ENCODE measurements at places on chromosomes 5 and 9.

DNA sequence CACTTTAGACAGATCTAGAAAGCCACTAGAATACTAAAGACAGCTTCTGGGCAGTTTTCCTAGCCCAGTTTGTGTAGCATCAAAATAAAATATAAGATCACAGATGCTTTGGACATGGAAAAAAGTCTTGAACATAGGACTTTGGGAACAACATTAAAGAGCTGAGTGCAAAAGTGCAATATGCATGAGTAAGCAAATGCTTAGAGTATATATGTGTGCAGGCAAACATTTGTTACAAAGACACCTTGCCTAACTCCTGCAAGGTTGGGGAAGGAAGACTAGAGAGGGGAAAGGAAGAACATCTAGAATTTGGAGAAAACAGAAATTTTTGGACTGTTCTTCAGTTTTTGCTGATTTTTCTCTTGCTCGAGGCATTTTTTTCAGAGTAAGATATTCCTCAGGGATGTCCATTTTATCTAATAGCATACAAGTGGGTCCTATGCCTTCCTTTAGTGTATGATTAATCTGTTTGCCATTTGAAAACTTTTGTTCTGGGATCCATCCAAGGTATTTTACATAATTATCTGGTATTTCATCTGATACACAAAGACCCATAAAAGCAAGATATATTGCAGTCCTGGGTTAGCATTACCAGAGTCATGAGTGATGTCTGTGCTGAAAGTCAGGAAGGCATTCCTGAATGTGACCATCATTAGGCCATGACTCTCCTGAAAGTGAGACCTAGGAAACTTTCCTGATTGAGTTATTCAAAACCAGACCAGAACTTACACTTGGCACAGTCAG lies 142.0 kb upstream of the RGMB start:
- no peak for DNase-seq

- DNase-seq = no peak
Measured at GRCh38 chr9:118809160-118809625, 560.0 kb downstream of the BRINP1 start.

DNA sequence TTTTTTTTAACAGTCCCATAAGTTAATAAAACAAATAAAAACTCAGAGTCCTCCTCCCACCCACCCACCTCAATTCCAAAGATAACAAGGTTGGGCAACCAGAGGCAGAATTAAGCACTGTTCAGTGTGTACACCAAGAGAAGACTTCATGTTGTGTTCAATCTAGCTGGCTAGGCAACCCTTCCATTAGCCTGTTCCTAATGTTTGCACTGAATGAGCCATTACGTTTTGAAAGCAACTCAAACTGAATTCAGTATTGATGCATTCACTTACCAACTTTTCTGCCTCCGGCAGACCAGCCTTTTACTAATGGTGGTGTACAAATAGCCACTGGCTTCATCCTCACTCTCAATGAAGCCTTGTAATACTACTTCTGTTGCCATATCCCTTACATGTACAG lies 47.5 kb downstream of the PBX3 start:
- no peak for DNase-seq

- no peak for DNase-seq
Measured at GRCh38 chr9:91756510-91756780, 193.6 kb downstream of the ROR2 start.

DNA sequence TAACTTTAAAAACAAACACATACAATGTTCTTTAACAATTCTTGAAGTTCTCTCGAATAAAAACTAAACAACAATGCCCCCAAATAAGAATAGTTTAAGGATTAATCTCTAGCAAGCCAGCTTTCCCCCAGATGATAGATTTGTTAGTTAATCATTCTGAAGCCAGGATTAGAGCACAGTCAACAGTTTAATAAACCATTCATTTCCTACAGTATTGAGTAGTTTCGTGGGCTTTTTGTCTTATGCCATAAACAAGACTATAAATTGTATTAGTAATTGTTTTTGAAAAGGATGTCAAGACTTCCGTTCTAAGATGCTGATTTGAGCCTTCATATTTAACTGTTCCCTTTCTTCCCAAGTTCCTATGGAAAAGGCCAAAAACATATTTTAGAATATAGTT lies 136.6 kb downstream of the PIK3R1 start:
- DNase-seq = no peak

- DNase-seq = no peak
Measured at GRCh38 chr5:109324351-109324750, 85.4 kb downstream of the PJA2 start.

- DNase-seq = no peak
Measured at GRCh38 chr5:6302684-6303083, 75.7 kb downstream of the MED10 start.

GRCh38 chr9:20650313-20650712 lies 28.0 kb upstream of the MLLT3 start:
- DNase-seq = no peak

- no peak for DNase-seq
Measured at GRCh38 chr9:33081128-33081851, 4.8 kb upstream of the SMU1 start.

DNA sequence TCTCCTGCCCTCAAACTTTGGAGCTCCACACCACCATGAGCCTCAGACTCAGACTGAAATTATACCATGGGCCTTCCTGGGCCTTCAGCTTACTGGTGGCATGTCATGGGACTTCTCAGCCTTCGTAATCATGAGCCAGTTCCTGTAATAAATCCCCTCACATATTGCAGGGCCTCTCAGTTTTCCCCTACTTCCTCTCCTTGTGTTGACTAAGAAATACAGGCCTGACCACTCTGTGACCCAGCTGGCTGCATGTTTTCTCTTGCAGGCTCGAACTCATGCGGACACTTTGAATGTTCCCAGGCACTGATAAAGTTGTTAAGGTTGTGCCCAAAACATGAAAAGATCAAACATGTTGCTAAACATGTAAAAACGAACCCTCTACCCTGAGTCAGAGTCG lies 26.2 kb upstream of the SHC3 start:
- no peak for DNase-seq

DNA sequence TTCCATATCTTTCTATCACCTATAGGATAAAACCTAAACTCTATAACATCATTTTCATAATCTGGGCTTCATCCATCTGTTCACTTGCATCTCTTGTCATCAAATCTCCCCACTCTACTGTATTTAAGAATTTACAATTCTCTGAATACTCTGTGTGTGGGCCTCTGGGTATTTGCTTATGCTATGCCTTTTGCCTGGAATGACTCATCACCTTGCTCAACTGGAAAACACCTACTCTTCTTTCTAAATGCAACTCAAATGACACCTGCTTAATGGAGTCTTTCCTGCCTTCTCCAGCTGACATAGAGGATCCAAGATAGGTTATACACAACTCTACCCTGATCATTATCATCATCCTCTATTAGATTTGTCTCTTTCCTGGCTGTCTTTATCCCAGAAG lies 421.7 kb downstream of the SPATA31D1 start:
- DNase-seq = no peak

DNA sequence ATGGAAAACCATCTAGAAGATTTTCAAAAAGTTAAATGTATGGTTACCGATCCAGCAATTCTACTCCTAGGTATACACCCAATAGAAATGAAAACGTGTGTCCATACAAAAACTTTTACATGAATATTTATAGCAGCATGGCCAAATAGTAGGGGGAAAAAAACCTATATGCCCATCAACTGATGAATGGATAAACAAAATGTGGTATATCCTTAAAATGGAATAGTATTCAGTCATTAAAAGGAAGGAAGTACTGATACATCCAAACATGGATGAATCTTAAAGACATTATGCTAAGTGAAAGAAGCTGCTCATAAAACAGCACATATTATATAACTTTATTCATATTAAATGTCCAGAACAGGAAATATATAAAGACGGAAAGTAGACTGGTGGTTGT lies 93.2 kb upstream of the SPOCK1 start:
- no peak for DNase-seq

DNA sequence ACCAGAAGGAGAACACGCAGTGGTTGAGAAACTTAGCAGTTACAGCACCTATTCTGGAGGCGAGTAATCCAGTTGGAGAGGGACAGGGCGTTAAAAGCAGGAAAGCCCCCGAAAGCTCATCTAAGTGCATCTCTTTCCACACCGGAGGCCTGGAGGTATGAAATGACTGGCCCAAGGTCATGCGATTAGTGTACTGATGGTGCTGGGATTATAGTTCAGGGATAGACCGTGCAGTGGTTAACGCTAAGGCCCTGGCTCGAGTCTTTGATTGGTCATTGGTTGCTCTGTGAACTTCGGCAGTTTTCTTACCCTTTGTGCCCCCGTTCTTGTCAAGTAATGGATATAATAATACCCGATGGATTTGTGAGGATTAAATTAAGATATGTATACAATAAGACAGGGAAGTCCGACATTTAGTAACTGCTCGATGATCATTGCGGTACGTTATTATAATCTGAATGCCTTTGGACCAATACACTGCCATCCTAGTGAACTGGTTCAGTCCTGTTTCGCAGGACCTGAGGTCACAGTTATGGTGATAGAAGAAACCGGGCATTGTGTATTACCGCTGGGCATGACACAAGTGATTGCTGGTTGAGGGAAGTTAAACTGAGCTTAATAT lies 960 bp downstream of the CANX start:
- no peak for DNase-seq

- DNase-seq = no peak
Measured at GRCh38 chr9:112288029-112288428, 45.4 kb downstream of the PTBP3 start.

GRCh38 chr9:99005651-99006050 lies 61.9 kb downstream of the COL15A1 start:
- no peak for DNase-seq

DNA sequence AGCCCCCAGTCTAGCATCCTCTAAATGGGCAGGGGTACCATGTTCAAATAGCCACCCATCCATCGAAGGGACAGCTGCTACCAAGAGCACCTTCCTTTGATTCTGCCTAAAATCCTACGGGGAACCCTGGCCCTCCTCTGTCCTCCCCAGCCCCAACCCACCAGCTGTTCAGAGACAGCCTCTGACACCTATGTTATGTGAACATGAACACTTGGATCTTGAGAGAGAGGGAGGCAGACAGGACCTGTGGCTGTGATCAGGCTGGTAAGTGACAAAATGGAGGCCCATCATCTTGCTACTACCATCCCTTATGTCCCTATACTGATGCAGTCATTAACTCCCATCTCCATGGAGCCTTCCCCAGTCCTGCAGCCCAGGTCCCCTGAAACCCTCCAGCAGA lies 8.2 kb downstream of the SLC23A1 start:
- no peak for DNase-seq

DNA sequence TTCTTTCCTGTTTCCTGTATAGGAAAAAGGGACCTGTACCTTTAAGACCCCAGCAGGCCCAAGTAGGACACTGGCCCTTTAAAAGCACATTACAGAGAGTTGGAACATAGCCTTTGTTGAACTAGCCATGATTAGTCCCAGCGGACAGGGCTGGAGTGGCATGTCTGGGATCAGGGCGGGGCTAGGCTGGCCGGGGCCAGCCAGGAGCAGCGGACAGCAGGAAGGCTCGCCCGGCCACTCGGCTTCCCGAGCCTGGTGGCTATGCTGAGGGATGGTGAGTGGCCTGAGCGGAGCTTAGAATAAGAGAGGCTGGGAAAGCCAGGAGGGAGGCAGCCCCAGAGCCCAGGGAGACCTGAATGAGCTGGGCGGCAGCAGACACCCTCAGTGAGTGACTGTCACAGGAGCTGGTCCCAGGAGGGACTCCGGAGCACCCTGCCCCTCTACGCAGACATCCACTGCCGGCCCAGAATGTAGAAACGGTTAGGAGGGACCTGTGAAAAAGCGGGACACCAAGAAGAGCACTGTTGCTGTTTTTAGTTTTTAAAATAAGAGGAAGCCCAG lies 92.1 kb downstream of the DAB2IP start:
- DNase-seq = no peak

DNA sequence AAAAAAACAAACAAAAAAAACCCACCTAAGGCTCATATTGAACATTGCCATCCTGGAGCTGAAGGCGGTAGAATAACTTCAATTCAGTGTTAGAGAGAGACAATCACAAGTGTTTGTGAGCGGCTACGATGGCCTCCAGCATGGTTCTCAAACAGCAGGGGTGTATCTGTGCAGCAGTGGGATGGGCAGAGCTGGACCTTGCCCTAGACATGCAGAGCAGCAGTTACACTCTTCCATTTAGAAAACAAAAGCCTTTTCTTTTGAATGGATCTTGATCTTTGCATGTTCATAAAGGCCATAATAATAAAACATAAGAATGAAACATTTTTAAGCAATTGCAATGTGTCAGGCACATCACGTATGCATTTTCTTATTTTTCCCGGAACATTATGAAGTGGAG lies 50.3 kb downstream of the ARHGAP26 start:
- DNase-seq = no peak

GRCh38 chr5:132055441-132055807 lies 5.0 kb upstream of the IL3 start:
- no peak for DNase-seq

GRCh38 chr9:115596021-115596745 lies 478.2 kb upstream of the TNC start:
- DNase-seq = no peak

GRCh38 chr5:139340051-139340450 lies 1.6 kb upstream of the PAIP2 start:
- no peak for DNase-seq

- DNase-seq = no peak
Measured at GRCh38 chr5:161269125-161269524, 277.4 kb downstream of the GABRB2 start.

- peak; percentile 71 for DNase-seq
Measured at GRCh38 chr5:134526483-134527155, 1.1 kb downstream of the JADE2 start.

GRCh38 chr9:9905736-9906135 lies 707.1 kb downstream of the PTPRD start:
- DNase-seq = no peak

DNA sequence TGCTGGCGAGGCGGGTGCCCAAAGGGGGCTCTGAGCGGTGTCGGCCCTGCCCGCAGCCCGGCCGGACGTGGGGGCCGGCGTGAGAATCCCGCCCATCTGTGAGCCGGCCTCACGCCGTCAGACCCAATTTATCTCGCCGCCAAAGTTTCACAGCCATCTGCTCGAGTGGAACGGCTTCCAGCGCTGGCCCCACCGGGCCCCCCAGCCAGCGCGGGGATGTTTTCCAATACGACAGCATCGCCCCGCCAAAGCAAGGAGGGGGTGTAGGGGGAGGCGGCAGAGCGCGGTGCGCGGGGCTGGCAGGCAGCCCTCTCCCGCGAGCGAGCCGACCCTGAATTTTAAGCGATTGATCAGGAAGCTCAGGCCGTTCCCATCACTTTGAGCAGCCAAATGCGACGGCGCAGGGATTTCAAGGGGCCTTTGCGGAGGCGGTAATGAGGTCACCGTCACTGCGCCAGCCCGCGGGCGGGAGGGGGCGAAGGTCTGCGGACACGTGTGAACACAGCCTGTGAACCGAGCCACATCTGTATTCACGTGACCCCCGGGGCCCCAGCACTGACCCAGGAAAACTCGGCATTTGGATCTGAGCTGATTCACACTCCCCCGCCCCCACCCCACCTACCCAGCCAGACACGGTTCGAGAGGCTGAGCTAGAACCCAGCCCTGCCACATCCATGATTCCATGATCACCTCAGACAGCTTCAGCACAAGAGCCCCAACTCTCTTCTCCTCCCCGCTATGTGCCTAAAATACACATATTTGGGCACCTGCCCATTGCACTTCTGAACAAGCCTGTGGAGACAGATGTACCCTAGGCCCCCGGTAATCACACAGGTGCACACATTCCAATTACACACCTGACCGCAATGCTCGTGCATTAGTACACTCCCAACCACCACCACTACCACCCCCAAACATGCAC lies 47.8 kb upstream of the PSD2 start:
- peak; percentile 67 for DNase-seq

All from activated B cell treated with CpG ODN at 0.5 μM for 24 hours (primary cell).